ENCODE measurements at places on chromosomes 2 and 18.

DNA sequence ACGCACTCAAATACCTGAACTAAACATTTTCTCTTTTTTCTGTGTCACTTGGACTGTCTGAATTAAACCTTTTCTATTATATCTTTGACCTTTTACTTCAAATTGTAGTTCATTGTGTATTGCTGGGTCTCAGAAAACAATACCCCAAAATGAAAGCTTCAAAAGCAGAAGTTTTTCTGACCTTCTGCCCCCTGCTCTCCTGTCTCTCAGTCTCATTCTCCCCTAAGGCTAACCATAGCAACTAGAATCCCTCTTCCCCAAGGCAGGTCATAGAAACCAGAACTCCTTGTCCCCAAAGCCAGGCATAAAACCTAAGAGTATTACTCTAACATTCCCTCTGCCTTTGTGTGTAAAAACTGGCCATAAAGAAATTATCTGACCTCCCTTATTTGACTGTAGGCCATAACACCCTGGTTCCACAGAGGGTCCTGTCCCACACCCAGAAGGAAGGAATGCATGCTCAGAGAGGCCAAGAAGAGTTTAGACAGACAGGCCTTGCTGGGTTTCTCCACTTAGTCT is 93.5 kb upstream of the B3GNT2 start:
- no peak for DNase-seq

GRCh38 chr2:239229545-239230279 is 171.1 kb downstream of the HDAC4 start:
- DNase-seq: no peak

DNA sequence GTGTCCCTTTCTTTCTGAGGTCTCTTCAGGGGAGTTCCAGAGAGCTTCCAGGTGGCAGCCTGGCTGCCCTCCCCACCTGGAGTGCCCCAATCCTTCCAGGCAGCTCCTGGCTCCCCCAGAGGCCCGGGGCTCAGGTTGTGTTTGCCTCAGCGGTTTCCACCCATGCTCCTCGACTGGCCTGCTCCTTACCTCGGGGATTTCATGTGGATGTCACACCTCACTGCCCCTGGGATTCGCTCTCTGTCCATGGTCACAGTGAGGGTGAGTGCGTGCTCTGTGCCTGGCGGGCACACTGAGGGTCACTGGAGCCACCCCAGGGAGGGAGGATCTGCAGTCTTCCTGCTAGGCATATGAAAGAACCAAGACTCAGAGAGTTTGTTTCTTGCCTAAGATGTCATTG is 2.1 kb upstream of the TOGARAM2 start:
- DNase-seq: no peak

DNA sequence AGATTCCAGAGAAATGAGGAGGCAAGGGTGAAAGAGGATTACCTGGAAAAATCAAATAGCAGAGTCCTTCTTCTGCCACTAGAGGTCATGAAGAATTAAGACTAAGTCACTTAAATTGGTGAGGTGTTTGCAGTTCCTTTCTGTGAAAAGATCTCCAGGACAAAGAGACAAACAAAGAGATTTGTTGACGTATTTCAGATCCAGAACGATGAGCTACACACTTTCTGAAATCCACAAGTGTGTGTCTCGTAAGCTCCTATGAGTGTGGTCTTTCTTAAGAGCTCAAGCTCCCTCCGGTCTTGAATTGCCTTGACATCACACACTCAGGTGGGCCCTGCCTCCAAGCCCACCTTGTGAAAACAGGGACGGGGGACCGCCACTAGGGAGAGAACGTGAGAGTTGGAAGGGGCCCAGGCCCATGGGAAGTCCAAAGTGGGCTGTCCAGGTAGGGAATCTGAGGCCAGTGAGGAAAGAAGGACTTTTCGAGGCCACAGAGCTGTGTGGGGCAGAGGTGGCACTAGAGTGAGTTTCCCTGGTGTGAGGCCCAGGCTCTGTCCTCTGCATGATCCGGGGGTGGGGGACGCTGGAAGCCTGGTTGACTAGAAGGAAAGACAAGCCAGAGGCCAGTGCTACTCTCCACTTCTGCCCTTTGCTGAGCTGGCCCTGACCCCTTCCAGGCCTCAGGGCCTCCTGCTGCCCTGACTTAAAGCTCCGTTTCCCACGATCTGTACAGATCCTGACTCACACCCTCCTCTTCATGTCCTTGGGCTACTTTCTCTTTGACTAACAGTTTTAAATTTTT is 168.1 kb upstream of the NCK2 start:
- no peak for DNase-seq

- DNase-seq: no peak
Measured at GRCh38 chr2:55951533-55951932, 28.0 kb upstream of the EFEMP1 start.

GRCh38 chr2:27249891-27250651 is 12.8 kb downstream of the SLC30A3 start:
- DNase-seq: no peak

GRCh38 chr2:234981197-234982095 is 29.6 kb downstream of the SH3BP4 start:
- no peak for DNase-seq

DNA sequence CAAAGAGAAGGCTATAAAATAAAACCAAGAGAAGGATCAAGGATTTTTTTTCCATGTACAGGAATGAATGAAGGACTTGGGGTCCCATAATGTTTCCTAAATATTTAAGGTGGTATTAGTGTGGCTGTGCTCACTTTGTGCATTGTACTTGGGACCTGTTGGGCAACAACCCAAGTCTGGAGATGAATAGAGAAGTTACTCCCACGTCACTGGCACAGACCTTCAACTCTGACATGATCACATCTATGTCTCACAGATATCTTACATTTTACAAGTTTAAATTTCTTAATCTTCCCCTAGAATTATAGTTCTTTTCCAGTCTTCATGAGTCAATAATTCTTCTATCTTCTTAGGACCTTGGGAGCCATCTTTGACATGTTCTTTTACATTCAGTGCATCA is 133.4 kb downstream of the PLCL1 start:
- no peak for DNase-seq

Data from activated CD4-positive, CD25-positive, alpha-beta regulatory T cell treated with anti-CD3 and anti-CD28 coated beads, Interleukin-2, amount 50 U/mL, for 16 hours (primary cell).